ENCODE measurements at places on chromosomes 2 and 18. TPM values are rescaled to one million over a fixed set of nuclear protein-coding genes. Genes with fewer than 3 reads are reported as not detected.

DNA sequence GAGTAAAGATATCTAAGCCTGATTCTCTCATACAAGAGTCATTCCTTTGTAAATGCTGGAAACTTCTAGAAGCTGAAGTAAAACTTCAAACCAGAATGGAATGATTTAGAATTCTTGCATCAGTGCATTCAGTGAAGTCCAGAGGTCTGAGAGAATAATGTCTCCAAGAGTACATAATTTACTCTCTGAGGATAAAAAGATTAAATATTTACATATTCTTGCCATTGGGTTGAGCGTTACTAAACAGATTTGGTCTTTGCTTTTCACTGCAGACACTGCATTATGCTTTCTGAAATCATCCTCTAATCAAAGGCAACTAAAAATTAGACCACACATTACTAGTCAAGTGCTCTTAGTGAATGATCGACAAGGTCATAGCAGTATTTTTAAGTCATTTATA, 26.5 kb upstream of the KANSL1L start:
- no peak overlapping the region for H3K27ac ChIP-seq
- H3K4me3 ChIP-seq: no peak overlapping the region
- H3K36me3 ChIP-seq: no peaks in the 10 kb centered on the region
- no peak for DNase-seq
- H3K4me1 ChIP-seq: no peaks in the 10 kb centered on the region

DNA sequence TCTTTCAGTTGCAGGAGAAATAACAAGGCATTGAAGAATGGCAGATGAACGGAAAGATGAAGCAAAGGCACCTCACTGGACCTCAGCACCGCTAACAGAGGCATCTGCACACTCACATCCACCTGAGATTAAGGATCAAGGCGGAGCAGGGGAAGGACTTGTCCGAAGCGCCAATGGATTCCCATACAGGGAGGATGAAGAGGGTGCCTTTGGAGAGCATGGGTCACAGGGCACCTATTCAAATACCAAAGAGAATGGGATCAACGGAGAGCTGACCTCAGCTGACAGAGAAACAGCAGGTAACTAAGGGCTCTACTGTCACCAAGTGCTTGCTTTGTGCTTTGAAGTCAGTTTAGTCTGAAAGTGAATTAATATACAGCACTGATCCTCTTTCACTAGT, 118.5 kb upstream of the UNC80 start:
- peaks cover 4% of the 10 kb centered on the region for H3K36me3 ChIP-seq
- no peaks in the 10 kb centered on the region for H3K27me3 ChIP-seq
- H3K4me3 ChIP-seq: no peak overlapping the region
- no peak for DNase-seq
- no peaks in the 10 kb centered on the region for H3K4me1 ChIP-seq

GDF7 gene
- 0.55 TPM for total RNA-seq

GRCh38 chr2:65622499-65622898, 190.1 kb upstream of the SPRED2 start:
- H3K27ac ChIP-seq: no peak overlapping the region
- no peaks in the 10 kb centered on the region for H3K27me3 ChIP-seq
- no peaks in the 10 kb centered on the region for H3K36me3 ChIP-seq

DNA sequence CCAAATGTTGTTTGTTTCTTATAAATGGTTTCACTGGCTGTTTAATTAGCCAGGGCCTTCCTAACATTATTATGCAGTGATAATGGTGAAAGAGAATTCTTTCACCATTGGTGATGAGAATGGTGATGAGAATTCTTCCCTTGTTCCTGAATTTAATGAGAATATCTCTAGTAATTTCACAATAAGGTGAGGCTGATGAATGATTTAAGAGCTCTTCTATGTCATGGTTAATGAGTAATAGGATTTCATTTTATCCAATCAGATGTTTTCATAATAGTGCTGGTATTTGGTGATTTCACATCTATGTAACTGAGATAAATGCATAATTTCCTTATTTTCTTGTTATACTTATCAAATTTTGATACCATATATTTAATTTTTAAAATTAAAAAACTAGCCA, 535.7 kb upstream of the ZEB2 start:
- no peak overlapping the region for H3K4me3 ChIP-seq
- H3K27me3 ChIP-seq: no peaks in the 10 kb centered on the region
- H3K36me3 ChIP-seq: no peaks in the 10 kb centered on the region

MAP3K19 gene
- total RNA-seq: not detected

DNA sequence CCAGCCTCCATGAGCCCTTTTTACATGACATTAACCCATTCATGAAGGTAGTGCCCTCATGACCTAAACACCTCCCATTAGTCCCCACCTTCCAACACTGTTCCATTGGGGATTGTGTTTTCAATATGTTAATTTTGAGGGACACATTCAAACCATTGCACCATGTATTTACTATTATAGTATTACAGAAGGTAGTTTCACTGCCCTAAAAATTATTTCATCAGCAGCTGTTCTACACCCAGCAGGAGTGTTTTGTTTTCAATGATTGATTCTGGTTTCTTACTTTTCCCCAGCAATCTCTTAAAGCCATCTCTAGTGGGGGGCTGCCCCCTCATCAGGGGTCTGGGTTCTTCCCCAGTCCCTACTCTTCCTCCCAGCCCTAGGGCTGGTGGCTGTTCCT, 71.9 kb downstream of the CERS6 start:
- no peak overlapping the region for H3K27ac ChIP-seq
- H3K4me1 ChIP-seq: peaks cover 39% of the 10 kb centered on the region
- no peaks in the 10 kb centered on the region for H3K27me3 ChIP-seq
- no peaks in the 10 kb centered on the region for H3K36me3 ChIP-seq
- H3K4me3 ChIP-seq: no peak overlapping the region

GRCh38 chr18:53911200-53911599, 313.3 kb downstream of the MBD2 start:
- no peak overlapping the region for H3K4me3 ChIP-seq
- H3K27ac ChIP-seq: peak overlapping the region; percentile 82
- 0 out of 2 replicates have a peak, but pooled peaks cover 3% of the 10 kb centered on the region for H3K4me1 ChIP-seq
- H3K27me3 ChIP-seq: no peaks in the 10 kb centered on the region
- DNase-seq: no peak

- H3K27me3 ChIP-seq: no peaks in the 10 kb centered on the region
Observed at GRCh38 chr2:10237392-10238321, 65.0 kb upstream of the HPCAL1 start.

TFCP2L1 gene
- 3.7 TPM for total RNA-seq

DNA sequence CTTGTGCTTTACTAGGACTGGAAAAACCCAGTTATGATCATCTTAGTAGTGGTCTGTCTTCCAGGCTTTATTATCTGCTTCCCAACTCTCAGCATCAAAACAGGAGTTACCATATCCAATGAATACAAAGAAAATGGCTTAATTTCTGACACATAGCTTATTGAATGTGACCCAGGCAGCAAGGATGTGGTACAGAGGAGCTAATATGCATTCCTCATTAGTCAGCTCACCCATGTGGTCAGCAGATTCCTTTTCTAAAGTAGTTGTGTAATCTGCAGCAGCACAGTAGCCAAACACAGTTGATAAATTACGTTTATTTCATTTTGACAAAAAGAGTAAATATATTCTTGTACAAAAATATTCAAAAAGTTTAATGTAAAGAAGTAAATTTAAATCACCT, 43.6 kb downstream of the TSPYL6 start:
- DNase-seq: no peak
- no peaks in the 10 kb centered on the region for H3K4me1 ChIP-seq
- no peaks in the 10 kb centered on the region for H3K27me3 ChIP-seq
- H3K27ac ChIP-seq: no peak overlapping the region

NYAP2 gene
- not detected for total RNA-seq

APOB gene
- total RNA-seq: 1.5 TPM

GRCh38 chr18:65523461-65523860, 227.4 kb upstream of the CDH7 start:
- H3K4me1 ChIP-seq: no peaks in the 10 kb centered on the region
- peak; percentile 32 for DNase-seq
- no peak overlapping the region for H3K4me3 ChIP-seq
- H3K27me3 ChIP-seq: no peaks in the 10 kb centered on the region
- H3K36me3 ChIP-seq: no peaks in the 10 kb centered on the region
- no peak overlapping the region for H3K27ac ChIP-seq

- no peak for DNase-seq
- H3K4me1 ChIP-seq: peaks cover 18% of the 10 kb centered on the region
- peaks cover 72% of the 10 kb centered on the region for H3K27me3 ChIP-seq
- no peaks in the 10 kb centered on the region for H3K36me3 ChIP-seq
- H3K4me3 ChIP-seq: peak overlapping the region; percentile 87
Observed at GRCh38 chr2:136767030-136767429, 1.7 kb downstream of the THSD7B start.

DNA sequence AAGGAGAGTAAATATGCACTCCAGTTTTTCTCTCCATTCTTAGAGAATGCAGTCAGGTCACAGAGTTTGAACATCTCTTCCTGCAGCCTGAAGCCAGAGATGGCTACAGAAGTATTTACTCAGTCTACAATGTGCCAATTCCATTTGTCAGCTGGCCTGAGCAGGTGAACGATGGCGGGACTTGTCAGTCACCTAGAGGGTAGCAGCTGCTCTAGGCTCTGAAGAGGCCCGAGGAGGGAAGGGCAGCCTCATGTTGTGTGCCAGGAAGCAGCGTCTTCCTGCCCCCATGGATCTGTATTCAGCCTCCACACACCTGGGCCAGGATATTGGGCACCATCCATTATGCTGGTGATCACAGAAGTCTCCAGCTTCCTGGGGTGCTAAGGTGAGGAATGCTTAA, 316.7 kb upstream of the CHAC2 start:
- peaks cover 43% of the 10 kb centered on the region for H3K4me1 ChIP-seq
- H3K27ac ChIP-seq: no peak overlapping the region
- H3K27me3 ChIP-seq: no peaks in the 10 kb centered on the region
- DNase-seq: no peak

DNA sequence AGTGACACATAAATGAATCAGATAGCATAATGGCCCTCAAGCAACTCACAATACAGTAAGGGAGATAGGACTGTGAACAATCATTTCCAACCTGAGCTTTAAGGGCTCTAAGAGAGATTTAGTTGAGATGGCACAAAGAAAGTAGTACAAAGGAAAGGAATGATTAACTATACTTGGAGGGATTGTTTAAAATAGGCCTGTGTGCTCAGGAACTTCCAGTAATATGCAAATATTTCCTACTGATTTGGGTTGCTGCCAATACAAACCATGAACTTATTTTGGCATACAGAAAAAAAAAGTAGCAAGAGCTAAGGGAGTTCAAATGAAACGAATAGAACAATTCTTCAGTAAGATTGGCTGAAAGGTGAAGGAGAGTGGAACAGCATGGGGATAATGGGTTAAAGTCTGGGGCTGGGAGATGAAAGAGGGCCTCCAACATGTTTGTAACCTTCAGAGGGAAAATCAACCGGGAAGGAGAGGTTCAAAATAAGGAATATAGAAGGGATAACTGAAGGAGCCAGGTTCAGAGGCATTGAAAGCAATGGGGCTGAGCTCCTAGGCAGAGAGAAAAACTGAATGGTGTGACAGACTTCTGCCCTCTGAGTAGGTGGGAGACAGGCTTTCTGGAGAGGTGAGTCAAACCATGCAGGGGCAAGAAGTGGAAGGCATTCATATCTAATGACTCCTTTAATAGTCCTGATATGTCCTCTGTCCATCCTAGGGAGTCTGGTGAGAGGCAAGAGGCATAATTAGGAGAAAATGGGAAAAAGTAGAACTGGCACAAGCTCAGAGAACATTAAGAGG, 83.5 kb downstream of the DNAH7 start:
- H3K4me1 ChIP-seq: no peaks in the 10 kb centered on the region
- no peak for DNase-seq
- H3K4me3 ChIP-seq: no peak overlapping the region
- peaks cover 5% of the 10 kb centered on the region for H3K36me3 ChIP-seq
- no peak overlapping the region for H3K27ac ChIP-seq
- H3K27me3 ChIP-seq: no peaks in the 10 kb centered on the region

DNA sequence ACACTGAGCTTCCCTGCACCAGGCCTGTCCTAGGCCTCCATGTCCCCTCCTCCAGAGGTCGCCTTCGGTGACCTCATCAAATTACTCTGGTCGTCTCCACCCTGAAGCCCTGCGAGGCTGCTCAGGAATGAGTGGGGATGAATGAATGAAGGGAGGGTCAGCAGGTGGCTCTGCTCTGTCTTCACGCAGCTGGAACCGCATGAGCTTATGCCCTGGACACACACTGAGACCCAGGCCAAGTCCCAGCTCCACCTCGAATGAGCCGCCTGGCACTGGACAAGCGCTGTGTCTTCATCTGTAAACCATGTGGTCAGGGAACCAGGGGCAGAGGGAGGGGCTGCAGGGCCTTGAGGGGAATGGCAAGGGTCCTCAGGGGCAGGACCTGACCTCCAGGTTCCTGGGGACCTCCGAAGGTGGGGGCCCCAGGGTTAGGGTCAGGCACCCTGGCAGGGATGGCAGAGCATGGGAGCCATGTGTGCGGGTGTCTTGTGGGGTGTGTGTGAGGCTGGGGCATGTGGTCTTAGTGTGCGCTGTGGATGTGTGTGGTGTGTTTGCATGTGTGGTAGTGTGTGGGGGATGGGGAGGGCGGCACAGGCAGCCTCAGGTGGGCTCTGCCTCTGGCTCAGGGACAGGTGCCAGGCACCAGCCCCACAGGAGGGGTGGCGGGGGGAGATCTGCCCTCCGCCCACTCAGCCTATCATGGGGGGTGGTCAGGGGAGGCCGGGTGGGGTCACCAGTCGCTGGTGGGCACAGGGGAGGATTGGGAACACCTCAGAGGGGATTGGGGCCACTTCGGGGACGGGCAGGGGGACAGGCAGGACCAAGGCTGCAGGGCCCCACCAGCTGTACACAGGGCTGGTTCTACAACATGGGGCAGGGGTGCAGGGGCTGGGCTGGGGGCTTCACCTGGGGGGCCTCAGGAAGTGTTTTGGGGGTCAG, 13.9 kb downstream of the ODC1 start:
- no peak overlapping the region for H3K4me3 ChIP-seq
- H3K4me1 ChIP-seq: no peaks in the 10 kb centered on the region
- H3K36me3 ChIP-seq: no peaks in the 10 kb centered on the region
- DNase-seq: no peak
- H3K27me3 ChIP-seq: no peaks in the 10 kb centered on the region

DNA sequence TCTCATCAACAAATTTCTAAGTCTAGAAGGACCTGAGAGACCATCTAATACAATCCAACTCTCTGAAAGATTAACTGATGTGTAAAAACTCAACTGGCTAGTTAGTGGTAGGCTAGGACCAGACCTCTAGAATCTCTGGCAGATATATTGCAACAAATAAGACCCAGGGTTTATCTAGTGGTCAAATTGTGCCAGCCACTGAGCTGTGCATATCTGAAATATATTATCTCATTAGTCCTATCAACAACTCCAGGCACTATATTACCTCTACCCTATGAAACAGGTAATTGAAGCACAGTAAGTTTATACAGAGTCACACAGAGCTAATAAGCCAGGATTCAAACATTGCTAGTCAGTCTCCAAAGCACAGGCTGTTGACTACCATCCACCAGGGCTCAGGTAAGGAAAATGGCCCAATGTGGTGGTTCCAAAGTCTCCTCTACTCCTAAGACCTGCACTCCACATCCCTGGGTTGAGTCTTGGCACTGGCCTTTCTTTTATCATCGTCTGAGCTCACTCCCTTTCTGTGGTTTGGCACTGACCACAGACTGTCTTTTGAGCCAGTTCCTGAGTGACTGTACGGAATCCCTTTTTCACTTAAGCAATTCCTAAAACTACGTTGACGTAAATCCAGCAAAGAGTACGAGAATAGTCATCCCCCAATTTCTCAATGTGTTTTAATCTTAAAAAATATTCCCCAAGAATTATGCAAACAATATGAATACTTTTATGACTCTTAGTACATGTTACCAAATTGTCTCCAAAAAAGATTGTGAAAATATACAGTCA, 11.9 kb upstream of the PID1 start:
- no peaks in the 10 kb centered on the region for H3K27me3 ChIP-seq
- no peaks in the 10 kb centered on the region for H3K36me3 ChIP-seq
- H3K4me1 ChIP-seq: no peaks in the 10 kb centered on the region
- no peak overlapping the region for H3K27ac ChIP-seq

TYMS gene
- 86.4 TPM for total RNA-seq

ADCYAP1 gene
- not detected for total RNA-seq

ITGA4 gene
- total RNA-seq: 2.7 TPM

All from WTC11 (cell line).